Suprapubic skin (tissue), 4 donors: ENCODE measurements at places on chromosomes 2 and 18.

DNA sequence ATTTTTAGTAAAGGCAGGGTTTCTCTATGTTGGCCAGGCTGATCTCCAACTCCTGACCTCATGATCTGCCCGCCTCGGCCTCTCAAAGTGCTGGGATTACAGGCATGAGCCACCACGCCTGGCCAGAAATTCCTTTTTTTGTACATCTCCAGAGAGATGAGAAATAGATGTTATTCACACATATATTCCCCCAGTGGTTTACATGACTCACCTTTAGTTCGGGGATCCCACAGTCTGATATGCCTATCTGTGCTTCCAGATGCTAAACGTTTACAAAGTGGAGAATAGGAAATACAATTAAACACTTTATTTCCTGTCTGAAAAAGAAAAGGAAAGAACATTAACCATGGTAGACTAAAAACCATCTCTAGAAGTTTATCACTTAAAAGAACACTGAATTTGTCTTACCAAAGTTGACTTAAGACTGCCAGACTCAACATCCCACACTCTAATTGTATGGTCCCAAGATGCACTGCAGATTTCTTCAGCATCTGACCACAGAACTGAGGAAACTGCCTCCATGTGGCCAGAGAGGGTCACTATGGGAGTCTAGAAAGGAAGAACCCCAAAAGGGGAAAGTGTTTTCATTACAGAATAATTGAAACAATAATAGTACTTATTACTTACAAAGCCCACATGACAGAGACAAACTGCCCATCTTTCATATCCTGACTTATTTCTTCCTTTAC lies 12.6 kb upstream of the ICA1L start:
- DNase-seq: no peak

DNA sequence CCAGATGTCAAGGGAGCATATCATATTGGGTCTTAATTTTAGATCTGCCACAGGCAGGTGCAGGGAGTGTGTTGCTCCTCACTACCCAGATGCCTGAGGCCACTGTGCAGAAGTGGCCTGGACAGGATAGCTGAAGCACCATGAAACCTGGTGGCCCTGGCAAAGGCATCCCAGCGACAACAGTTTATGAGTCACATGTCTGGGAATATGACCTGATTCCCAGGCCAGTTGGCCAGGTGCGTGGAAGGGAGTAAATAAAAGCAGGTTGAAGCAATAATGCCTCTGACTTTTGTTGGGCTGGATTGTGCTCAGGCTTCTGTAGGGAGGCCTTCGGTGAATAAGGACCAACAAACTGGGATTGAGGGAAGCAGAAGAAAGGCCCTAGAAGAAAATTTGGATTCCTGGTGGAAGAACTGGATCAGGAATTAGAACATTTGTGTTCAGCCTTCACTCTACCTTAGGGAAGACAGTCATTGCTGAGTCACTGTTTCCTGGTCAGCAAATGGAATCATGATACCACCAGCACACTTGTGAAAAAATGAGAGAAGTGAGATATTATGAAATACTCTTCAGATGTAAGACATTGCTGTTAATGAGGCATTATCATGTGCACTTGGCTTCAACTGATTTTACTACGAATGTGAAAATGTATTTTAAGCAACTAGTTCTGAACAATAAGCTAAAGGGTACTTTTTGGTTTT lies 78.4 kb upstream of the ZNF516 start:
- DNase-seq: no peak

GRCh38 chr2:64654063-64654811 lies 524 bp upstream of the SERTAD2 start:
- peak; percentile 92 for DNase-seq

- no peak for DNase-seq
Measured at GRCh38 chr2:69366-70344, 23.4 kb upstream of the FAM110C start.

- DNase-seq: no peak
Measured at GRCh38 chr2:30288561-30288960, 57.2 kb downstream of the LBH start.

- no peak for DNase-seq
Measured at GRCh38 chr2:236075802-236076201, 92.4 kb downstream of the GBX2 start.

DNA sequence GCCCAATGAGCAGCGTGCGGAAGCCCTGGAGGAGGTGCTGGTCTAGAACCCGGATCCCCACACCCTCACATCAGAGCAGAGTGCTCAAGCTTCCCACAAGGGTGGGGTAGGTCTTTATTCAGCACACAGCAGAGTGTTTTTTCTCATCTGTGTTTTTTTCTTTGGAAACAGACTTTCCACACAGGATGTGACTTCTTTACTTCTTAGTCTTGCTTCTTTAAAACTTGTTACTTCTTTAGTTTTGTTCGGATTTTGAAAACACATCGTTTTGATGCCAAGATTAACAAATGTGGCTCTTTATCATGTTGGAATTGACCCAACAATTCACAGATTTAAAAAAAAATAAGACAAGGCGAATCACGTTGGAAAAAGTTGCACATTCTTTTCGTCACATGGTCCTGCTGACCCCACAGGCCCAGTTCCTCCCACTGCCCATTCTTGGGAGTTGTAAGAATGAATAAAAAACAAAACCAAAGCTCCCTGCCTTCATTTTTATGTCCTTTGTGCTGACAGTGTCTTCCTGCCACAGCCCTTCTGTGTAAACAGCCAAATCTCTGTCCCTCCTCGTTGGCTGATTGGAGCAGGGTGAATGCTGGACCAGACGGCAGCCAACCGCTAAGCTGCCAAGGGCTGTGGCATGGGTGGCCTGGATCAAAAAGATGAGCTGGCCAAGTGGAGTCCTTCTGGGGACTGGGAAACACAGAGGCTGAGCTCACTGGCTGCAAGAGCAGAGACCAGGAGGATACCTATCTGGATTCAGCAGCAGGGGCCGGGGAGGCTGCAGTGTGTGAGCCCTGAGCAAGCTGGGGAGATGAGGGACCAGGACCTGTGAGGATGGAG lies 81.6 kb downstream of the TWIST2 start:
- DNase-seq: peak; percentile 84

DNA sequence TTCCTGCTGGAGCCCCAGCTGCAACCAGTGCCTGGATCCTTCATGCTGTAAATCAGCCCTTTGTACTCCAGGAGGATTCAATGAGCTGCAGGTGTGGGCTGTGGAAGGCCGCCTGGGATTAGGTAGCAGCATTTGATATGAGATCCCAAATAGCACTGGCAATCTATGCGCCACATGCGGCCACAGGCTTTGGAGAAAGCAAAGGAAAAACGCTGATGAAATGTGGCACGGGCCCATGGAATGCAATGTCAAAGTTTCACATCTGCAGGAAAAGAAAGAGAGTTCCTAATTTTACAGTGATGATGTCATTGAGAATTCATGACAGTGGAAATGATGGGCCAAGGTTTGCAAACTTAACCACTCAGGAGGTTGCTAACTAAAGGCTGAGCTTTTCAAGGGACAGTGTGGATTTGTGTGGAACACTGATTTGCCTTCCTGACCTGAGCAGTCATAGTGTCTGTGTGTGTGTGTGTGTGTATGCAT lies 216.4 kb upstream of the OSR1 start:
- peak; percentile 86 for DNase-seq

GRCh38 chr18:61833387-61833786 lies 59.4 kb downstream of the RNF152 start:
- DNase-seq: no peak

GRCh38 chr2:2146220-2146619 lies 184.9 kb downstream of the MYT1L start:
- DNase-seq: no peak

GRCh38 chr18:23232331-23232730 lies 97.0 kb downstream of the CABLES1 start:
- no peak for DNase-seq

DNA sequence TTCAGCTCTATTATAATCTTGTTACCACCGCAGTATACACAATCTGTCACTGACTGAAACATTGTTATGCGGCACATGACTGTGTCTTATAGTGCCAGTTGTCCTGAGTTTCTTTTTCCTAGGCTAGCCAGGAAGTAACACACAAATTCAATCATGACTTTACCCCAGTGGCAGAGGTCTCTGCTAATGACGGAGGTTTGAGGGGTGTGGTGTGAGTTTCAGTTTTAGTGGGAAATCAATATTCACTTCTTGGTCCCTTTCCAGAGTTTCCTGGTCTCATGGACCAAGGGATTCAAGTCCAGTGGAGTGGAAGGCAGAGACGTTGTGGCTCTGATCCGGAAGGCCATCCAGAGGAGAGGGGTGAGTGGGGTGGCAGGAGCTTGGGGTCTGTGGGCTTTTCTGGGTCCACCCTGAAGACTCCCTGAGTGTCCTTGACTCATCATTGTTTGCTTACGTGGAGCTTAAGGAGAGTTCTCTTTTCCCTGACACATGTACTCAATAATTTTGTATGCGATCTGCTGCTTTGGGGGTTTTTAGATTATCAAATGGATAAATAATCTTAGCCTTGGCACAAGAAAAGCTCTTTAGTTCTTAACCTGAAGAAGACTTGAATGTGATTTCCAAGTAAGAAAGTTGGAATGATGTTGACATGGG lies 39.2 kb downstream of the HK2 start:
- no peak for DNase-seq

- no peak for DNase-seq
Measured at GRCh38 chr18:47997338-47997780, 66.9 kb upstream of the SMAD2 start.

- no peak for DNase-seq
Measured at GRCh38 chr2:45843136-45843535, 191.7 kb downstream of the PRKCE start.

DNA sequence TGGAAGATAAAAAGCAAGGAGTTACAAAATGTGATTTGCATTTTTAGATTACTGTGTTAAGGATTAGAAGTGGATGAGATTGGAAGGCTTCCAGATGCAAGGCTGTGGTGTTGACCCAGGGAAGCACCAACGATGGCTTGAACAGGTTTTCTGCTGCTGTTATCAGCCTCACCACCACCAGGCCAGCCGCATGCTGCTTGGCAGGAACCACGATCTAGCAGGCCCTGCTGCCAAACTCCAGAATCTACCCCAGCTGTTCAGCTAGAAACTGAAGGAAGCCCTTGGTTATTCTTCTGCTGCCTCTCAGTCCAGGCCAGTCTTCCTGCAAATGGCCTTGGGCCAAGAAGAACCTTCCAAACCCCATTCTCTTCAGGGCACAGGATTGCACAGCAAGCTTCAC lies 133.9 kb downstream of the MTCL1 start:
- no peak for DNase-seq

GRCh38 chr2:147327613-147328012 lies 517.2 kb upstream of the ACVR2A start:
- no peak for DNase-seq

GRCh38 chr18:46794607-46795006 lies 37.8 kb upstream of the ST8SIA5 start:
- no peak for DNase-seq

GRCh38 chr2:190912726-190913125 lies 32.1 kb downstream of the GLS start:
- no peak for DNase-seq

GRCh38 chr2:228433721-228434120 lies 252.2 kb upstream of the SPHKAP start:
- DNase-seq: no peak

DNA sequence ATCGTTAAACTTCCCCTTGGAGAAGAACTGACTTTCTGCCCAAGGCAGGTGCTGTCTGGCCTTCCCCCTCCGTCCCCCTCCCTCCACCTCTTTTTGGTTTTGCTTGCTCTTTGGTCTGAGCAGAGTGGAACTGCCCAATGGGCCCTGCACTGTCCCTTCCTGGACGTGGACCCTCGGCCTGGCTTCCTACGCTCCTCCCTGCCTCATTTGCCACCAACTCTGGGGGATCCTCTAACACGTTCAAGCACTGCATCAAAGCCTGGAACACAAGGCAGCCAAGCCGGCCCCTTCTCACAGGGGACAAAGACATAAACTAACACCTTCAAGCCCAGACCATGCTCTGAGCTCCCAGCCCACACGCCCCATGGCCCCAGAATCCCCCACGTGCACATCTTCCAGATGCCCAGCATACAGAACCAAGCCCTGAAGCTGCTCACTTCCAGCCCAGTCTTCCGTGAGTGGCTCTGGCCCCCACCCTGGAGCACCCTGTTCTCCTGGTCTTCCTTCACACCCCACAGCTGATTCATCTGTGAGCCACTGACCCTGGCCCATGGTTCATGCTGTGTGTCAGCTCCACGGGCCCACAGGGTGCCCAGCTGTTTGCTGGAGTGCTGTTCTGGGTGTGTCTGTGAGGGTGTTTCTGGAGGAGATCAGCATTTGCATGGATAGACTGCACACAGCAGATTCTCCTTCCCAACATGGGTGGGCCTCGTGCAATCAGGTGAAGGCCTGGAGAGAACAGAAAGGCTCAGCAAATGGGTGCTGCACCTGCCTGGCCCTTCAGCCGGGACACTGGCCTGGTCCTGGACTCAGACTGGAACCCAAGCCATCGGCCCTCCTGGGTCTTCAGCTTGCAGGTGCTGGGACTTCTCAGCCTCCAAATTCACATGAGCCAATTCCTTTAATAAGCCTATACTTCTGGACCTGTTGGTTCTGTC lies 247.1 kb upstream of the SALL3 start:
- DNase-seq: no peak

- no peak for DNase-seq
Measured at GRCh38 chr2:83233781-83234180, 1225.3 kb downstream of the SUCLG1 start.

DNA sequence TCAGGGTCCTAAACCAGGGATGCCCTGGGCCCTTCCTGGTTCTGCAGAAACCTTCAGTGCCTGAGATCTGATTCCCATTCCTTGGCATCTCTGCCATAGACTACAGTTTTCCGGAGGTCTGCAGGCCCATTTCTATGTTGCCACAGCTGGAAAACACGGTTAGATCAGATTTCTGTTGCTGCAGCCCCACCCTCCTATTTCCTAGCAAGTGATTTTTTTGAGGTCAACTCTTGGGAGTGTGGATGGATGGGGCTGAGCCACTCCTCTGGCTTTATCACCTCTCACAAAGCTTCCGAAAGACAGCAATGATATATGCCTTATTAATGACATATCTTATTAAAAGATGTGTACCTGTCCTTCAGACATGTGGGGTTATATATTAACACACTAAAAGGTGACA lies 56.3 kb downstream of the ZAP70 start:
- no peak for DNase-seq

DNA sequence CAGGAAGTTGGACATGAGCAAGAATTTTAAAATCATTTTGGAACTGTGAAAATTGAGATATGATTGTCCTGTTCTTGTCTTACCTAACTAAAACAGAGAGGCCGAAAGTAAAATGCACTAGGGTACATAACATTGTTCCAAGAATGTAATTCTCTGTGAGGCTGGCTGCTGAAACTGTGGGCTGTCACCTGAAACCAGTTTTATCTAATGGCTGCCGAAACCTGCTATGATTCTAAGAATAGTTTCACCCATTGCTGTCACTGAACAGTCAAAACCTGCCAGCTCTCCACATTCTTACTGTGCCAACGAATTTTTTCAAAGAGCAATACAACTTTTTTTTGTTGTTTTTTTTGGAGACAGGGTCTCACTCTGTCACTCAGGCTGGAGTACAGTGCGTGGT lies 119.3 kb upstream of the ZSWIM2 start:
- DNase-seq: no peak

GRCh38 chr2:178536037-178536436 lies 55.8 kb downstream of the PLEKHA3 start:
- DNase-seq: no peak

GRCh38 chr18:24778810-24779418 lies 318.5 kb downstream of the HRH4 start:
- no peak for DNase-seq

GRCh38 chr2:189217541-189217940 lies 38.0 kb upstream of the COL5A2 start:
- no peak for DNase-seq
